Activated T-helper 1 cell treated with anti-CD3 and anti-CD28 coated beads, Interleukin-2, amount 50 U/mL, for 16 hours (primary cell): ENCODE measurements at places on chromosomes 7 and 10.

DNA sequence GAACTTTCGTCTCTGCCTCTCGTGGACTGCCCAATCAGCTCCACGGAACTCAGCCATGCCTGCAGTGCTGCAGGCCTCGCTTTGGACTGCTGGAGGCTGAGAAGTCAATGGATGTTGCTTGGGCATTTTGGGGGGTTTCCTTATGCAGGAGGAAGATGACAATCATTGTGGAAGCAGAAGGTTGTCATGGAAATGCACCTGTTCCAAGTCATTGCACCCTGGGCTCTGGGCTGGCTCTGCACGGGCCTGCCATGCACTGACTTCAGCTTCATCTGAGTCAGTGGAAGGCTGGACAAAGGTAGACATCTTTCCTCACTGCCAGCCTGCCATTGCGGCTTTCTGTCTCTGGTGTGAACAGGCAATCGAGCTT is 217.3 kb downstream of the RPS24 start:
- DNase-seq: no peak

- DNase-seq: no peak
These were observed 79.0 kb downstream of the COBL start for GRCh38 chr7:51237446-51238133.

GRCh38 chr10:70296406-70296899 is 12.6 kb upstream of the NPFFR1 start:
- DNase-seq: no peak

- no peak for DNase-seq
These were observed 55.5 kb upstream of the NCF1 start for GRCh38 chr7:74718336-74718735.

GRCh38 chr7:19381321-19381720 is 236.1 kb upstream of the FERD3L start:
- no peak for DNase-seq

DNA sequence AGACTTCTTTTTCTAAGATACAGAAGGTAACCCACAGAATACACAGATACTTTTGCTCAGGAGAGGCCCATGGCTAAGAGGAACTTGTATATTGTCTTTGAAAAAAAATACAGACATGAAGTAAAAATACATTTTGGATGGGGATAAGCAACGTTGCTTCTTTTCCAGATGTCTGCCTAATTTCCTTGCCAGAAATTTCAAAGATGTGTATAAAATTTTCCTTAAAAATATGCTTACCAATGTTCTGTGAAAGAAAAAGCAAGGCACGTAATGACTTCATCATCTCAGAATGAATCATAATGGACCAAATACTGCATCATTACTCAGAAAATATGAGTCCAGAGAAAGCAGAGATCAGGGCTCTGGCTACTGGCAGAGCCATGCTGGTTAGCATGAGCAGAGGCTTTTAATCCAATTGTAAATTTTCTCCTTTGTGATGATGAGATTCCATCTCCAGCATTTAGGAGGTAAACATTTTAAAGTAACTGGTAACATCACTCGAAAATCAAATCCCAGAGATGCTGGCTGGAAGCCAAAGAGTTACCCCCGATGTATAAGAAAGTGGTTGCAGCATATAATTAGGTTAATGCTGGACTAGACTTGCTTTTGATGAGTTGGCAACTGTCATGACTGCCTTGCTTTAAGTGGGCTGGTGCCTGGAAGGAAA is 272.5 kb downstream of the SEMA3A start:
- DNase-seq: no peak

DNA sequence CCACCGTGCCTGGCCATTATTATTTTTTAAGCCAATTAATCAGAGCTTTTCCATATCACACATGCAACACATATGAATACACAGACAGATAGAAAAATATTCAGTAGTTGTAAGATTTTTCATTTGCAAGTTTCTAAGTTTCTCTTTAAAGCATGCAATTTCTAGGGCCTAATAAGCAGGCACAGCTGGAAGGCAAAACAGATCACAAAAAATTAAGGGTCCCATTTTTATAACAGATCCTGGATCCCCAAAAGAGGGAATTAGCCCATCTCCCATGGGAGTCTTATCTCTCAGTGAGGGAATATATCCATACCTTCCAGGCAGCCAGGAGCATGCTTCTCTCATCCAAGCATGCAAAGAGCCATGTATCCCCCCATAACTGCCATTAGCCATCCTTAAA is 31.2 kb upstream of the ZNF365 start:
- no peak for DNase-seq

DNA sequence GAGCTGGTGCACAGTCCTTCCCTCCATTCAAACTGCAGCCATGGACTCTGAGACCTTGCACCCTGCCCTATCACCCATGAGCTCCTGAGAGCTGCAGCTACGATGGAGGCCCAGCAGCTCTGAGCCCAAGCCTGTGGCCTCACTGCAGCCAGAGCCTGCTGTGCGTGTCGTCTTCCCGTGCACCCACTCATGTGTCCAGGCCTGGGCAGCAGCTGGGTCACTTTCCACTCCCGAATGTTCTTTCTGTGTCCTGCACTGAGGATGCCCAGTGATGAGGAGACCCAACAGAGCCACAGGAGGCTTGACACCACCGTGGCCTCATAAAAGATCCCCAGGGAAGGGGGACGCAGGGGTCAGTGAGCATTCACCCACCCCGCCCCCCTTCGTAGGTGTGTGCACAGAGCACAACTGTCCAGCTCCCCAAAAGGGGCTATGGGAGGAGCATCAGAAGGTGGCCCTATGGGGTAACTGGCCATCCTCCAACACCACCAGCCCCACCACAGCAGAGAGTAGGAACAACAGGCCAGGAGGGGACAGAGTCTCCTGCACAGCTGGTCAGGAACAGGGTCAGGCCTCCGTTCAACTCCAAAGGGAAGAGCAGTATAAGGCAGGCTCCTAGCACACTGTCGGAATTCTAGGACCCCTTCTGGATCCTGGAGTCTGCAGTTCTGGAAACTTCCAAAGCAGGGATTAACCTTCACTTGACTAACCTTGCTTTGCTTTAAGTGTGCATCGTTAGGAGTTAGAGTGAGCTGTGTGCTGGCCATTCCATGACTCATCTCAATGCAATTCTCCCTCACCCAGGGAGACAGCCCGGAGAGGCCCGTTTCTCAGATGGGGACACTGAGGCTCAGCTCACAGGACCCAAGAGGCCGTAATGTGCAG is 52.6 kb downstream of the RASGEF1A start:
- no peak for DNase-seq

DNA sequence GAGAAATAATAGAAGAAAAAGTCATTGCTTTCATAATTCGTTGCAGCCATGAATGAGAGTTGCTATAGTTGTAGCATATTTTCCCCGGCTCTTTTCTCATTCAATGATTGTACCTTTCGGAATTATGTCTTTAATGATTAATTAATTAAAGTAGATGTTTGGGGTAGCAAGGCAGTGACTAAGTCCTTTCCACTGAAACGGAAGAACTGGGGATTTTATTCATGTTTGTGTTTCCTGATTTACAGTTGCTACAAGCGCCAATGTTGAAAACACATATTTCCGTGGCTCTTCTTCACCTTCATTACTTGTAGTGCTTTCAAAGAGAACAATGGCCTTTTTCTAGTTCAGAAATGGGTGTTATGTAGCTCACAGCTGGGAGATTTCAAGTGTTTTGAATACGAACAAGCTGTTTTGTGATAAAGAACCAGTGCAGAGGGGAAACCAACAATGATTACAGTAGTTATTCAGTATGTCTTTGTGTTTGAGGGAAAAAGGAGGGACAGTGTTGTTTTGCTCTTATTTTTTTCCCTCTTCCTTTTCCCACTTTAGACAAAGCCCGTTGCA is 153.5 kb downstream of the NSUN6 start:
- DNase-seq: no peak

GRCh38 chr10:15084502-15084922 is 4.1 kb downstream of the ACBD7 start:
- no peak for DNase-seq

DNA sequence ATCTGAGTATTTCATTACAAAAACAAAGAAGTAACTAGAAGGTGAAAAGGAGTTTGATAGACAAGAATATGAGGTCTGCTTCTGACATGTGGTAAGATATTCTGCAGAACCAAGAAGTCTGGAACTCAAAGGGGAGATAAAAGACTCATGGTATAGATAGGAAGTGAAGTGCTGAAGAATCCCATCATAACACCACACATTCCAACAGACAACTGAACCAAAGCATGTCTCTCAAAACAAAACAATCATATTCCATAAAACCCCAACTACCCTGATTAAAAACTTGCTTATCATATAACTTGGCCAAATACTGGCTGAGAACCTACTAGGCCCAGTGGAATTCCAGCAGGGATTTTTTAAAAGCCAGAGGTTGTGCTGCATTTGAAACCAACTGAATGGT is 178.7 kb downstream of the JAZF1 start:
- no peak for DNase-seq

- no peak for DNase-seq
These were observed 34.6 kb downstream of the PHTF2 start for GRCh38 chr7:77833136-77833535.

DNA sequence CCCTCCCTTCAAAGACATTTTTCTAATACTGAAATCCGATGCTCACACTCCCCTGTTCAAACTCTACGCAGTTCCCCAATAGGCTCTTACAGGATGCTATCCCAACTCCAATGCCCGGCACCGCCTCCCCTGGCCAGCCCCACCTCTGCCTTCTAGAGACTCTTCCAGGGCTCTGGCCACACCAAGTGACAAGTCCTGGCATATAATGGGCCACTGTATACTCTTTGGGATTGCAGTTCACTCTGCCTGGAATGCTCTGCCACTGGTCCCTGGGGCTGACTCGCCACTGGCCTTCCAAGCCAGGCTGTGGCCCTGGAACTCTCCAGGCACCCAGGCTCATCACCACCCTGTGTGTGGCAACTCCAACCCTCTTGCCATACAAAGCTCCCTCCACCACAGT is 3.1 kb upstream of the BRI3 start:
- no peak for DNase-seq

- no peak for DNase-seq
These were observed 55.2 kb upstream of the GSDME start for GRCh38 chr7:24812305-24812945.

DNA sequence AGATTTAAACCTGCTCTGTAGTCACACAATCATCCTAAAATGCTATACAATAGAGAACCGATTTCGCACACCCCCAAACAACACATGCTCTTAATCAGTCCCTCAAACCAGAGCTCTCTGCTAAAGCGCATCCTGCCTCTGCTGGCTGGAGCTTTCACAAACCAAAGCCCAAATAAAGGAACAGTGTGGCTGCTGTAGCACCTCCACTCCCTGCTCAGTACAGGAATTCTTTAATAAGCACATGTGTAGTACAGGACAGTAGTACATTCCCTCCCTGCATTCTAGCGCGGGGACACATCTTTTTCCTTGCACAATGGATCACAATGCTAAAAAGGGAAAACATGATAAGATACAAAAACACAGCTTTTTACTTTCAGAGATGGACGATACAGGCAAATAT is 684.6 kb downstream of the MAGI2 start:
- DNase-seq: no peak
